ENCODE measurements at places on chromosomes 11 and 22. TPM values are rescaled to one million over a fixed set of nuclear protein-coding genes. Genes with fewer than 3 reads are reported as not detected.

DNA sequence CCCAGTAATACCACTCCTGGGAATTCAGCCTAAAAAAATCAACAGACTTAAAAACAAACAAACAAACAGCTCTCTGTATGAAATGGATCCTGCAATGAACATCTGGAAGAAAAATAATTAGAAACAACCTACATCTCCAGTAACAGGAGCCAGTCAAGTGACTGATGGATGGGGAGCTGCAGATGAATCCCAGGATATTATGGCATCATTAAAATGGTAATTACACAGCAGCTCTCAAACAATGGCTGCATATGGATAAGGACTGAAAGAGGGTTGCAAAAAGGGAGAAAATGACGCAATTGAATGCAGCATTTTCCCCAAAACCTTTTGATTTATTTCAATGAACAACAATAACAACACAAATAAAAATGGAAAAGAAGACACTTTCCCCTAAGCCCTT, 4.1 kb downstream of the NPTXR start:
- DNase-seq: no peak

GRCh38 chr11:82003671-82004515, 729.8 kb downstream of the FAM181B start:
- DNase-seq: peak; percentile 89

The NPAS4 gene
- not detected for total RNA-seq

DNA sequence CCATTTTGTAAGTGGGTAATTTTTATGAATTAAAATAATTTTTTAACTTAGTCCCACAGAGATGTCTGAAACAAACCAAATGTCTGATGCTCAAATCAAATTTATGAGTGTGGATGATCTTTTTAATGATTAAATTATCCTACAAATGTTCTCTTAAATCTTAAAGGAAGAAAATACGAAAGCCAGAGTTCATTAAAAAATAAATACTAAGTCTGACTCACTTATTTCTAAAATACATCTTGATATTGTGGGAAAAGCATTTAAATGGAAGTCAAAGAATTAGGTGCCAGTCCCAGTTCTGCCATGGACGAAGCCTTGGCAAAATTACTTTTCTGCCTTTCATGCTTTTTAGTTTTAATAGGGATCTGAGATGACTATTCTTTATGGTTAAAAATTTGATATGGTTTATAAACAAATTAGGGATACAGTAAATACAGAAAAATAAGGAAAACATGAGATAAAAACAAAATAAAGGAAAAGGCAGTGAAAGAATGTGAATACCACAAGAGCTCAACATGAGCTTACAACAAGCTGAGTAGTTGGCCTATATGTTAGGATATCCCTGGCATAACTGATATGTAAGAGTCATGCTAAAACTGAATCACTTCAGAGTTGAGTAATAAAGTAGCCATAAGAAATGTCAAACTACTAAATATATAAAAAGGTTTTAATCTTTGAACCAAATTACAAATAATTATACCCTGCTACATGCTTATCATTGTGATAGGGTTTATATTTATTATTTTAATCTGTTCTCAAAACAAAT, 9.2 kb downstream of the CCDC34 start:
- DNase-seq: no peak

- no peak for DNase-seq
Measured at GRCh38 chr11:2991452-2992233, 486 bp downstream of the NAP1L4 start.

- DNase-seq: no peak
Measured at GRCh38 chr11:1444823-1445422, 41.7 kb downstream of the MOB2 start.

DNA sequence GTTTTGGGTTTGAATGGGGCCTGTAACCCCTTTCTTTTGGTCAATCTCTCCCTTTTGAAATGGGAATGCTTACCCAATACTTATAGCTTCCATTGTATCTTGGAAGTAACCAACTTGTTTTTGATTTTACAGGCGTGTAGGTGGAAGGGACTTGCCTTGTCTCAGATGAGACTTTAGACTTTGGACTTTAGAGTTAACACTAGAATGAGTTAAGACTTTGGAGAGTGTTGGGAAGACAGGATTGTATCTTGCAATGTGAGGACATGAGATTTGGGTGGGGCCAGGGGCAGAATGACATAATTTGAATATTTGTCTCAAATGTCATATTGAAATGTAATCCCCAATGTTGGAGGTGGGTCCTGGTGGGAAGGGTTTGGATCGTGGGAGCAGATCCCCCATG, 1466.9 kb downstream of the LRRC4C start:
- no peak for DNase-seq

The BTBD18 gene
- not detected for total RNA-seq

The PIK3IP1 gene
- total RNA-seq: 3.7 TPM

GRCh38 chr11:116601814-116602636, 170.8 kb downstream of the BUD13 start:
- peak; percentile 45 for DNase-seq

- DNase-seq: no peak
Measured at GRCh38 chr11:34466802-34467488, 28.2 kb downstream of the CAT start.

GRCh38 chr11:64858467-64859263, 14.2 kb upstream of the CDC42BPG start:
- no peak for DNase-seq

The PARVA gene
- 32.6 TPM for total RNA-seq

- no peak for DNase-seq
Measured at GRCh38 chr11:65262776-65263175, 1.0 kb downstream of the POLA2 start.

GRCh38 chr11:128022007-128022368, 565.4 kb downstream of the ETS1 start:
- DNase-seq: no peak

GRCh38 chr11:115718106-115718505, 213.9 kb upstream of the CADM1 start:
- no peak for DNase-seq

- peak; percentile 28 for DNase-seq
Measured at GRCh38 chr11:27317751-27318150, 45.3 kb downstream of the CCDC34 start.

The B4GALNT4 gene
- 49.8 TPM for total RNA-seq

GRCh38 chr11:5366856-5367255, 15.5 kb downstream of the OR51B6 start:
- no peak for DNase-seq

DNA sequence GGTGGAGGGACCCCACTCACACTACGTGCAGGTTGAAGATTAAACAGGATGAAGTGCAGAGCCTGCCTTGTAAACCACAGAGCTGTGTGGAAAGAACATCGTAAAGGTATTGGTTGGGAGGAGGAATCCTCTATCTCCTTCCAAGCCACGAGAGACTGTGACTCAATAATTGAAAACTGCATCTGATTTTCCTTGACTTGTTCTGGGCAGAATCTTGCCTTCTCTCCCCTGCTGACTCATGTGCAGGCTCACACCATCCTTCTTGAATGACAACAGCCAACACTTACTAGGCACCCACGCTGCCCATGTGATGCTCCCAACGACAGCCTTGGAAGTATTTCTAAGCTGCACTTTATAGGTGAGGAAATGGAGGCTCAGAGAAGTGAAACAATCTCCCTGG, 563.0 kb downstream of the MIAT start:
- DNase-seq: peak; percentile 52

GRCh38 chr11:133693110-133693509, 152.2 kb downstream of the SPATA19 start:
- DNase-seq: no peak

The PVALB gene
- total RNA-seq: not detected

The PRG2 gene
- total RNA-seq: not detected

- no peak for DNase-seq
Measured at GRCh38 chr11:9735236-9735635, 71.4 kb downstream of the SWAP70 start.

DNA sequence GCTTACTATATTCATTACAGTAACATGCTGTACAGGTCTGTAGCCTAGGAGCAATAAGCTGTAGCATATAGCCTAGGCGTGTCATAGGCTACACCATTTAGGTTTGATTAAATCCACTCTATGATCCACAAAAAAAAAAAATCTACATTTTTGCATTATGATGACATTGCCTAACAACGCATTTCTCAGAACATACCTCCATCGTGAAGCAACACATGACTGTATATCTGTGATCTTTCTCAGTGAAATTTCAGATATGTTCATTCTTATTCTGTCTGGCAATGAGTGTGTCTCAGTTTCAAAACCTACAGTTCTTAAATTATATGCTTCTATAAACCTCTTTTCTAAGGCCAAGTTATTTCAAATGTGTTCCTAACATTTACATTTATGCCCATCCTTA, 140.3 kb downstream of the CADM1 start:
- no peak for DNase-seq

DNA sequence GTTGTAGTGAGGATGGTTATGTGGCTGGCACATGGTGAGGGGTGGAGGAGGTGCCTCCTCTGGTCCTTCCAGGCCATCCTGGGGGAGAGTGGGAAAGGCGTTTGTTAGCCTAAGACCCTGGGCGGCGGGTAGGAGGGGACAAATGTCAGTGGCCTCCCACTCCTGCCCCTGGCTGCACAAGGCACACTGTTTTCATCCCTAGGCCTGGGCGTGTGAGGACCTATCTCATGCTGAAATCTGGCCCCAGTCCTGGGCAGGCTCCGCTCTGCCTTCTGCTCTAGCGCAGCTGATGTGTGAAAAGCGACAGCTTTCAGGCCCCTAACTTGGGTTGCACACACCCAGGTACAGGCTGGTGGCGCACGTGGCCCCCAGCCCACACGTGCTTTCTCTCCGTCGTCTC, 32.1 kb downstream of the DAGLA start:
- DNase-seq: no peak
